Stimulated activated naive CD4-positive, alpha-beta T cell (primary cell): ENCODE measurements at places on chromosomes 11 and 22.

- no peak for DNase-seq
Measured at GRCh38 chr11:65486570-65487466, 12.0 kb upstream of the MALAT1 start.

DNA sequence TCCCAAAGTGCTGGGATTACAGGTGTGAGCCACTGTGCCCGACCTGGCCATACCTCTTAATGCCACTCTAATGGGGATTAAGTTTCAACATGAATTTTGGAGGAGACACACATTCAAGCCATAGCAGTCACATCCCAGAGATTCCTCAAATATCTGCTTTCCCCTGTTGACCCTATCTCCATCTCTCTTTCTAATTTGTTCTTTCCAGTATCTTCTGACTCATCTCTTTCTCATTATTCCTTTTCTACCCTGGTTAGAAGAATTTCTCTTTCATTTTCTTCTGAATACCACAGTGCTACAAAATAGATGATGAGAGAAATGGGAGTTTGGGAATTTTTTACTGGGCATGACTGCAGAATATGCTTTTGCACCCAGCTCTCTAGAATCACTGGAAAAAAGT lies 5.1 kb downstream of the OR10V1 start:
- no peak for DNase-seq

DNA sequence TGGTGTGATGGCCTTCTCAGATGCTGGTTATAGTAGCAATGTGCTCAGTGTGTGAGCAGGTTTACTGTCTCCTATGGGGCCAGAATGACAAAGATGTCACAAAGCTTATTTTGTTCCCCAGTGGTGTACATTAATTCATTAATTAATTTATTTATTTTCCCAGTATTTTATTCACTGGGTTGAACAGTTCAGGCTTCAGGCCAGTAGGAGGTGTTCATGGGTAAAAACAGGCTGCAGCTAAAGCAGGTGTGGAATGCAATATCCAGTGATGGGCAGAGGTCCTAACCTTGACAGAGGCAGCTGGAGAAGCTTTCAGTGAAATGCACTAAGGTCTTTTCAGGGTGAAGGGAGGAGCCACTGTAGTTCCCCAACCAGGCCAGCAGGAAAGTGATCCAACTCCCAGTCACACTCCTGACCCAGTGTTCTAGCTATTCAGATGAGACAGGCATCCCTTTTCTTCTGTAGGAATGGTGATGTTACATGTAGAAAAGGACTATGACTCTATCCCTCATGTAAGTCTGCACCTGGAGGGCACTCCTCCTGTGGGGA lies 7.8 kb upstream of the FANCF start:
- DNase-seq: no peak

- DNase-seq: peak; percentile 7
Measured at GRCh38 chr11:107916671-107917241, 11.5 kb upstream of the RAB39A start.

DNA sequence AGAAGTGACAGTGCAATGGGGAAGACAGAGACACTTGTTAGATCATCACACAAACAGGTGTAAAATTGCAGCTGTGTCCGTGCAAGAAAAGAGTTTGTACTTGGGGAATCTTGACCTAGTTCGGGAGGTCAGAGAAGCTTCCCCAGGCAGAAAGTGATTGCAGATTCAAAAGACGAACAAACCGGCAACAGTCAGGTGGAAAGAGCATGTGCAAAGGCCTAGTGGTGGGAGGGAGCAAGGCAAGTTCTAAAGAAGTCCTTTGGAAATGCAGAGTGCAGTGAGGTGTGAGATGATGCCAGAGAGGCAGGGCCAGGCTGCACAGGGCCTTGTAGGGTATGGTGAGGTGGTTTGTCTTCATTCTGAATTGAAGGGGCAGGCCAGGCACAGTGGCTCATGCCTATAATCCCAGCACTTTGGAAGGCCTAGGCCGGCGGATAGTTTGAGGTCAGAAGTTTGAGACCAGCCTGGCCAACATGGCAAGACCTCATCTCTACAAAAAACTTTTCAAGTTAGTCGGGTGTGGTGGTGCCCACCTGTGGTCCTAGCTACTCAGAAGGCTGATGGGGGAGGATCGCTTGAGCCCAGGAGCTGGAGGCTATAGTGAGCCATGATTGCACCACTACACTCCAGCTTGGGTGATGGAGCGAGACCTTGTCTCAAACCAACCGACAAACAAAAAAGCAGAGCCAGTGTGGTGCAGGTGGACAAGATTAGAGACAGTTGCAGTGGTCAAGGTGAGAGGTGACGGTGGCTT lies 1.9 kb upstream of the ESS2 start:
- DNase-seq: no peak

DNA sequence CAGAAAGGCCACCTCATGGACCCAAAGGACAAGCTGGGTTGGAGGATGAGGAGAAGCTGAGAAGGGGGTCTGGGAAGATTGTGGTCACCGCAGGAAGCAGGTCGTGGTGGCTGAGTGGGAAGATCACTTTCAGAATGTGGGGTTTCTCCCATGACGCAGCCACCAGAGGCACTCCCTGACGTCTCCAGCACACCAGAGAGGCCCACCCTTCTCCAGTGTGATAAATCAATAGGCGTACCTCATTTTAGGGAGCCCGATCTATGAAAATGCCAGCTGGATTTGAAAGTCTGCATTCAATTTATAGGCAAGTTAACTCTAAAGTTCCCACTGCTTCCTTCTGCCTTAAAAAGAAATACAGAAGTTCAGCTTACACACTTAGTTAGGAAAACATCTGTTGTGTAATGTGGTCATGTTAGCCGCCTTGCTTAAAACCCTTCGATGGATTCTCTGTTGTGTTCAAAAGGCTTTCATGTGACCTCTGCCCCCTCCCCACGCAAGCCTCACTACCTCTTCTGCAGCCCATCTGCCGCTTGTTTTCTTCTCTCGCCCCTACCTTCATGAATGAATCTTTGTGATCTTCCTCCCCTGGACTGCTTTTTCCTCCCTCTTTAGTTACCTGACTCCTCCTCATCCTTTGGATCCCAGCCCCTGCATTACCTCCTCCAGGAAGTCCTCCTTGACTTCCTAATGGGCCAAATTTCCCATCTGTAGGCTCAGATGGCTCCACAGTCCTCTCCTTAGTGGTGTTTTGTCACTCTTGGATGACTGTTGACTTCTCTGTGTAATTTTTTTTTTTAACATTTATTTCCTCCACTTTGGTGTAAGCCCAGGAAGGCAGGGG lies 10.7 kb downstream of the TSPAN18 start:
- no peak for DNase-seq

DNA sequence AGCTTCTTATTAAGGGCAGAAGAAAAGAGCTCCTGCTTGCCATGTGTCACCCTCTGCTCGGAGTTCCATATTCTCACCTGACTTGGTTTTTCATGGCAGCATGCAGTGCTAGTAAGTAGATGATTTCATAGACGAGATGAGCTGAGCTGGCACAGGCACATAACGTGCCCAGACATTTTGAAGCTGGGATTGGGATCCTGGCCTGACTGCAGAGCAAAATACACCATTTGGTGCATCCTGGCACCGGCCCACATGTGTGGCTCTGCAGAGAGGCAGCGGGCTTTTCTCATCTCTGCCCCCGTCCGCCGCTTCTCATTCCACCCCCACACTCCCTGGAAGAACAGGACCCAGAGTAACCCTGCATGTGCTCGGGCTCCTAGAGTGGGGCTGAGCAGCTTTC lies 24.8 kb downstream of the FAM118A start:
- no peak for DNase-seq

- no peak for DNase-seq
Measured at GRCh38 chr11:118892964-118893363, 9.3 kb downstream of the CXCR5 start.

DNA sequence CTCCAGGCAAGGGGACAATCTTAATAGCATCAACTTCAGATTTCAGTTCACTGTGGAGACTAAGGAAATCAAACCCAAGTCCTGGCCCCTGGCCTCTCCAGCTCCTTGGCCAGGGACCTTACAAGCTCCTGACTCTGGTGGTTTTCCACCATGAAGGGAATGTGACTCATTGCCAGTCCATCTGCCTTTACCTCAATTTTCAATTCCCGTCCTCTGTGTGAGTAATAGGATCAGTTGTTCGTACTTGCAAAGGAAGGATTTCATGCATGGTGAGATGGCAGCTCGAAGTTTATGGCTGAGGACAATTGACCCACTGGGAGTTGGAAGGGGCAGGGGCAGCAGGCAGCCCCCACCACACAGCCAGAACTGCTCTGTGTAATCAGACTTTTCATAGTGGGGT lies 42.5 kb downstream of the INSC start:
- no peak for DNase-seq

DNA sequence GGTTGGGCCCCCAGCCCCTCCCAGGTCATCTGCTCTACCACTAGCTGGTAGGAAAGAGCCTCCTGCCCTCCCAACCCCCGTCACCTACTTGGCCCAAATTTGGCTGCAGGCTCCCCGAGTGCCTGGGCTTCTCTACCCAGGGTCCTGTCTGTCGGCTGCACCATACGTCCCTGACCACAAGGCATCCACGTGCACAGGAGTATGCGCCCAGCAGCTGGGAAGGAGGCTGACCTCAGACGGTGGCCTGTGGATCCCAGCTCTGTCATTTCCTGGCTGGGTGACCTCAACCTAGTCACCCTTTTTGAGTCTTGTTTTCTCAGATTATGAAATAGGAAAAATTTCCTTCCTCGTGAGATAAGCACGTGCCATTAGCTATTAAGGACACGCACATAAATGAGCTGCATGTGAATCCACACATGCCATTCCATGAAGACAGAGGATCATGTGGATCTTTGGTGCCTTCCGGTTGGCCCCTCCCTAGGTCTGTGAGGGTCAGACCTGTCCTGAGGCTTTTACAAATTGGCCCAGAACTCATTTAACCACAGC lies 13.7 kb downstream of the CYB561A3 start:
- no peak for DNase-seq

DNA sequence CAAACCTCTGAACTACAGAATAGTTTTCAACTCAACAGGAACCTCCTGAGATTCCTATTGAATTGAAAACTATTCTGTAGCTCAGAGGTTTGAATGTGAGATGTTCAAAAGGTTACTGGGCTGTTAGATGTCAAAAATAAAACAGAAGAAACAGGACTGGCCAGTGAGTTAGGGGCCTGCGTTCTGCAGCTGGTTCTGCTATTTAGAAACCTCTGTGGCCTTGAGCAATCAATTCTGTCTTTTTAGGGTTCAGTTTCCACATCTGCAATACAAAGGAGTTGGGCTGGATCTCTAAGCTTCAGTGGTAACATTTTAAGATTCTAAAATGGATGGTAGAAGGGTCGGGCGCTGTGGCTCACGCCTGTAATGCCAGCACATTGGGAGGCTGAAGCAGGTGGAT lies 55.8 kb downstream of the CLMP start:
- DNase-seq: no peak

- no peak for DNase-seq
Measured at GRCh38 chr11:105466582-105467228, 143.2 kb upstream of the GRIA4 start.

DNA sequence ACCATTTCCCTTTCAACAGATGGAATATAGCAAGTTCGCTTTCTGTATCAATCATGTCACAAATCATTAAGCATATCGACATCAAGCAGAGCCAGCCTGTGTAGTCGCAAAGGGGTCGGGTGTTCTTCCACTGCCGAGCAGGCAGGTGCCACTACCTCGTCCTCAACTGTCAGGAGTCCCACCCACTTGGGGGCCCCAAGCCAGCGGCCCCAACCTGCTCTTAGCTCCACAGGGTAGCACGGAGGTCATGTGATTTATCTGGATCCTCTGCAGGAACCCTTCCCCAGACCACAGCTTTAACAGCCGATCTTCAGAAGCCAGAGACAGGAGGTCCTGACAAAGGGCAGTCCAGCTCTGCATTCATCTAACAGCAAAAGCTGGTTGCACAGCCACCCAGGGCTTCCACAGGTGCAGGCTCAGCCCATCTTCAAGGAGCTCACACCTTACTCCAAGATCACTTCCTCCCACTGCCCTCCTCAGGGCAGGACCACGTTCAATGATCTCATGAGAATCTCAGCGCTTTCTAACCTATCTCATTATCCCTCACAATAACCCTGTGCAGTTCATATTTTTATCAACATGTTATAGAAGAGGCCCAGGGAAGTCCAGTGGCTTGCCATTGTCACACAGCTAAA lies 110.2 kb downstream of the TRIM29 start:
- DNase-seq: no peak

DNA sequence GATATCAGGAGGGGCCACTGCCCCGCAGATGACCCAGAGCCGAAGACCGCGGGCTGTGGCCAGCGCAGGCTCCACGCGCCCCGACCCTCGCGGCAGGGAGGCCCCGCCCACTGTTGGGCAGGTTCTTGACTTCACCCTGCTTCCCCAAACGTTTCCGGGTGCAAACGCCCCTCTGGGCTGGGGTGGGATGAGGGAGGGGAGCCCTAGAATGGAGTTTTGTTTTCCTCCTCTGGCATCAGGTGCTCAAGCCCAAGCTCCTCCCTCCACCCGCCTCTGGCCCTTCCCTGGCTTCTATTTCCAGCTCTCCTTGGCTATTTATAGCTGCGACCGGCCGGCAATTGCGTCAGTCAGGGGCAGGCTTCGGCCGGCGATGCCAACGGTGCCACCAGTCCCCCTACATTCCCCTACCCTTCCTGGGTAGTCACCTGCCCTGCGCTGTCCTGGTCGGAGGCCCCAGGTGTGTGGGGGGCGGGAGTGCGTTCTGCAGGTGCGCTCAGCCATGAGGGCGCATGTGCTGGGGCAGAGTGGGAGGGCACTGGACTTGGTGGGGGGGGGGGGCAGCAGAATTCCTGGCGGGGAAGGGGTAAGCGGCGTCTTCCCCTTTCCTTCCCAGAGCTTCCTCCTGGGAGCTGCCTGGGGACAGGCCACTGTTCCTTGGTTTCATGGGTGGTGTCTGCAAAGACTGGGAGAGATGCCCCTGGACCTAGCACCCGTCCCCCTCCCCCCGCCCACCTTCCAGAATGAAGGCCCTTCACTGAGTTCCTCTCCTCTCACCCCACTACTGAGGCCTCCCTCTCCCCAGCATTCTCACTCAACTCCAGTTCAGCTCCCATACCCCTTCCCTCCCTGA lies 23.6 kb downstream of the DUSP8 start:
- no peak for DNase-seq

DNA sequence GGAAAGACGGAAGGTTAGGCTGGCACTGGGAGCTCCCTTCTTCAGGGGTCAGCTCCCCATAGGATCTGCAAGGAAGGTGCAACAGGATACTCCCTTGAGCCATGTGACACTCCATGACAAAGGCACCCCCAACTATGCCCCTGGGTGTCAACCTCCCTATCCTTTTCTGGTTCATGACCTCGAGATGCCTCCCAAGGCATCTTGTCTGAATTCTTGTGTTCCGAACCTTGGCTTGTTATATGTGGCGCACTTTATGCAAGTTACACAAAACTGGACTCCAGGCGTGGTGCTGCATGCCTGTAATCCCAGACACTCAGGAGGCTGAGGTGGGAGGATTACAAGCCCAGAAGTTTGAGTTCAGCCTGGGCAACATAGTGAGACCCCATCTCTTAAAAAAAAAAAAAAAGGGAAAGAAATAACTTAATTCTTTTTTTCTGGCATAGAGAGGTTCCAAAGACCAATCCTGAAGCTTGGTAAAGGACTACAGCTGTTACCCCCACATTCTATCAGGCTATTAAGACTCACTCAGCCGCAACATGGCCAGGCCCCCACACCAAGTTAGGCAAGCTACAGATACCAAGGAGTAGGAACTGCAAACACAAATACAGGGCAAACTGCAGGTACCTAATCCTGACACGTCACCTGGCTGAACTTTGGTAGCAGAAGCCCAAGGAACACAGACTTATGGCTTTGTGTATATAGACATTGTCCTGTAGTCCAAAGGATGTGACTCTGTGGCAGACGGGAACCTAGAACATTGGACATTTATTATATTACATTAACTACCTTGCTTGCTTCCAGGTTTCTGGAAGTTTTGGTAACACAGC lies 1.4 kb downstream of the C11orf24 start:
- no peak for DNase-seq
